AG04450 (cell line): ENCODE measurements at places on chromosomes 2 and 18.

DNA sequence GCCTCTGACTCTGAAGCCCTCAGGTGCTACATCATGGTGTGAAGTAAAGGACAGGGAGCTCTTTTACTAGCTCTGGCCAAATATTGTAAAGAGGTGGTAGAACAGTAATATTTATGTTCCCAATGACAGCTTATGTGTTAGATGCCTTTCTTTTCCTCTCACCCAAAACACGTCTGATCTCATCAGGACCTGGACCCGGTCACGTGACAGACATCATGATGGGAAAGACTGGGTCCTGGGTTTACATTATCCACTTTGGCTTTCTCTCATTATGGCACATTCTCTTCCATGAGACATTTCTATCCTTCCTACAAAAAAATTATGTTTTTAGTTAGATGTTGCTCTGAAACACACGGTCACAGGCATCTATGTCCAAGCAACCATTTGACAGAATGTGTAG, 548.7 kb upstream of the CDH7 start:
- DNase-seq: no peak

DNA sequence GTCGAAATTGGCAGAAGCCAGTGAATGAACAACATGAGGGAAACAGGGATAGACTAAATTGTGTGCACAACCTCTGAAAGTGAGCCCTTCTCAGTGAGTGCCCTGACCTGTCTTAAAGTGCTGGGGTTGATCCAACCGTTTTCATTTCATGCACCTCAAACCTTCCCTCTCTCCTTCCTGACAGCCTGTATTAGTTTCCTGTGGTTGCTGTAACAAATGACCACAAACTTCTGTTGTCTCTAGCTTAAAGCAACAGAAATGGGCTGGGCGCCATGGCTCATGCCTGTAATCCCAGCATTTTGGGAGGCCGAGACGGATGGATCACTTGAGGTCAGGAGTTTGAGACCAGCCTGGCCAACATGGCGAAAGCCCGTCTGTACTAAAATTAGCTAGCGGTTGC, 48.8 kb upstream of the PPP1CB start:
- DNase-seq: no peak

DNA sequence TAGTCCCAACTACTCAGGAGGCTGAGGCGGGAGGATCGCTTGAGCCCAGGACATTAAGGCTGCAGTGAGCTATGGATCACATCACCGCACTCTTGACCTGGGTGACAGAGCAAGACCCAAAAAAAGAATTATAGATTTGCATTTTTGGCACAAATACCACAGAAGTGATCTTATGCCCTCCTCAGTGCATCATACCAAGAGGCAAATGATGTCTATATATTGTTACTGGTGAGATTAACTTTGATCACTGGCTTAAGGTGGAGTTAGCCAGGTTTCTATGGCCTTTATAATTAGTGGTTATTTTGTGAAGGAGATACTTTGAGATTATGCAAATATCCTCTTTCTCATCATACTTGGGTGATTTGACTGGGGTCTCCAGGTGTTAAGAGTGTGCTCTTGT, 22.1 kb upstream of the CATIP start:
- DNase-seq: no peak

DNA sequence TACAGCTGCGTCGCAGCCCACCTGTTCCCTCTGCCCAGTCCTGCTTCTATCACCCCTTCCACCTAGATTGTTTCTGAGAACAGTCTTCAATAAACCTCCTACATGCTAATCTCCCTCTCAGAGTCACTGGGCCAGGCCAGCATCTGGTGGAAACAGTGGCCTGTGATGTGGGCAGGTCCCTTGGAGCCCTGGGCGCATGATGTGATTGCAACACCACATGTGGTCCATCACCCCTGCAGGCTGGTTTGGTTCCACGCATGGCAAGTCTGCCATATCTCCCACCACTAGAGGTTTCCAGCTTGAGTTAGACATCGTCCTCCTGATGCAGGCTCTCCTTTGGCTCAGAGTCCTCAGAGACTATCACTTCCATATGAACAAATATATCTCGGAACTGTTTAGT, 83.5 kb downstream of the PRKCE start:
- DNase-seq: no peak

- no peak for DNase-seq
These were observed 72.3 kb downstream of the LDLRAD4 start for GRCh38 chr18:13290856-13291271.

- no peak for DNase-seq
These were observed 6.0 kb upstream of the CYP27C1 start for GRCh38 chr2:127226132-127226519.

DNA sequence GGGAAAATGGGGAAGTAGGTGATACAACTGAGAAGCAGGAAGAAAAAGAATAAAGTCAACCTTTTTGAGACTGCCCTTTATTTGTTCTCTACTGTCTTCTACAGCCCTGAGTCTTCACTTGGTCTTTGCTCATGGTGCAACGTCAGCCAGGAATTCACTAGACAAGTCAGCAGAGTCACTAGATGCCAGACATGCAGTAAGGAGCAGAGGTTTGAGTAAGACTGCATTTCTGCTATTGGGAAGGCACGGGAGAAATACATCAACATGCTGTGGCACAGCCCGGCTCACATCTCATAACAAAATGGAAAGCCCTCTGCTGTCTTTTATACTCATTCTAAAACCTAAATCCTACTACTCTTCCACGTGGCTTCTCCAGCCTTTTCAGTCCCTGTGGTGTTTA, 67.1 kb downstream of the PRELID3A start:
- no peak for DNase-seq

DNA sequence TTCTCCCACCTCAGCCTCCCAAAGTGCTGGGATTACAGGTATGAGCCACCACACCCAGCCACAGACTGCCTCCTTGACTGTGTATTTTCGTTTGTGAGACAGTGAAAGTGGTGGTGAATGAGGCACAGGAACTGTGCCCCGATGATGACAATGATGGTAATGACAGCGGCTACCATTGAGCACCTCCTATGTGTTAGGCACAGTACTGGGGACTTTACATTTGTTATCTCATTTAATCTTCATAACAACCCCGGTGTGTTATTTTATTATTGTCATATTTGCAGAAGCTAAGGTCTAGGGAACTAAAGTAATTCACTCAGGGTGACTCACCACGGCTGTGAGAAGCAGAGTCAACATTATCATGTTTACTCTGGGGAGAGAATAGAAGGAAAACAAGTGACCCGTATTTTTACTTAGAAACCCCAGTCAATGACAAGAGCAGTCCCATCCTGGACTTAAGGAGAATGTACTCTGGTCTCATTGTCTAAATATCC, 77.6 kb upstream of the ALPP start:
- no peak for DNase-seq

DNA sequence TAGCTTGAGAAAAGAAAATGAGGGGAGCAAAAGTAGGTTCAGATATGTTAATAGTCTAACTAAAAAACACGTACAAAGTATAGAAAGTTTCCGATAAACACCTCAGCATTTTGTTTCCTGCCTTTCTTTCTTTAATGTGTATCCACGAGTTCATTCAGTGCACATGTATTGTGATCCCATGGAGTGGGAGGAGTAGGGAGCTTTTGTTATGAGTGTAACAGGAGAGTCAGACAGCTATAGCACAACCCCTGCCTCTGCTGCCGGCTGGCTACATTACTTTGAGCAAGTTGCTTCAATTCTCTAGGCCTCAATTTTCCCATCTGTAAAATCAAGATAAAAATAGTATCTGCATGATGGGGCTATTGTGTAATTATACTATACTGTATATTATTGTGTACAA, 249.2 kb upstream of the FIGN start:
- DNase-seq: no peak

DNA sequence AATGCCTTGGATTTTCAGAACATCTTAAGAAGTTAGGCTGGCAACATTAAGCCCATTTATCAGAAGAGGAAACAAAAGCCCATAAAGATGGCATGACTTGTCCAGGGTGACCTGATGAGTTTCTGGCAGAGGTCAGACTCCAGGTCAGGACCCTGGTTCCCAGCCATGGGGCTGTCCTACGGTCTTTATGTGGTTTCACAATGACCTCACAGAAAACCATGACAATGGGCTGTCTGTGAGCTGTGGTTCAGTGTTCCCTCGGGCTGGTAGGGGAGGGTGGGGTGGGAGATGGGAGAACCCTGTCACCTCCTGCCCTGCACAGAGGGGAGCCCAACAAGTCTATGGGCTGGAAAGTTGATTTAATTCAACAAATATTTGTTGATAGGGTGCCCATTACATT, 101.8 kb downstream of the LOXHD1 start:
- no peak for DNase-seq

- DNase-seq: no peak
These were observed 391 bp upstream of the TMEM17 start for GRCh38 chr2:62506421-62506750.

DNA sequence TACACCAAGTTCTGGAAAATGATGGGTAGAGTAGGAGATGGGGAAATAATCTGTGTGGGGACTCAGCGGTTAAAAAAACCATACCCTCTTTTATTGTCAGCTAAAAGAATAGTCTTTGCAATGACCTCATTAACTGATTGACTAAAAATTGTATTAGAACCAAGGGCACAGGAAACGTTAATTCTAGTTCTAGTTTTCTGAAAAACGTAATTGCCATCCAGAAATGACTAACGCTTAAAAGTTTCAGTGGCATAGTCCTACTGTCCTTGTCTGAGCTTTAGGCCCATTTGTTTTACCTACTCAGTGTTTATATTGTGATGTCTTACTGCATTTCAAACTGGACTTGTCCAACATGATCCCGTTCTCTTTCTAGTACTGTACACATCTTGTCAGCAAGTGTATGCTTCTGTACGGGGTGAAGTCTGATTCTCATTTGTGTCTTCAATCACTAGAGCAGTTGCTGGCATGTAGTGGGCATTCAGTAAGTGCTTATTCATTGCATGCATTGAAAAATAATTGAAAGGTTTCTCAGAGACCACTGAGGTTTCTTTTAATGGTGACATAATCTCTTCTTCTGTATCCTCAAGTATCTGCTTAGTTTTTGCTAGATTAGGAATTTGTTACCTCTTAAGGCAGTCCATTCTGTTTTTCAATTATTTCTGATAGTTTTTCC, 81.5 kb downstream of the ZNF407 start:
- DNase-seq: no peak
